ENCODE measurements at places on chromosomes 1 and 21.
A peak's percentile ranks its signal among the peaks of the same experiment; 100 is the strongest.

- DNase-seq, result no peak
Measured at GRCh38 chr1:182350839-182351238, 40.8 kb downstream of the GLUL start.

GRCh38 chr1:8424539-8425116 lies 106.7 kb downstream of the SLC45A1 start:
- peak; percentile 42 for DNase-seq

DNA sequence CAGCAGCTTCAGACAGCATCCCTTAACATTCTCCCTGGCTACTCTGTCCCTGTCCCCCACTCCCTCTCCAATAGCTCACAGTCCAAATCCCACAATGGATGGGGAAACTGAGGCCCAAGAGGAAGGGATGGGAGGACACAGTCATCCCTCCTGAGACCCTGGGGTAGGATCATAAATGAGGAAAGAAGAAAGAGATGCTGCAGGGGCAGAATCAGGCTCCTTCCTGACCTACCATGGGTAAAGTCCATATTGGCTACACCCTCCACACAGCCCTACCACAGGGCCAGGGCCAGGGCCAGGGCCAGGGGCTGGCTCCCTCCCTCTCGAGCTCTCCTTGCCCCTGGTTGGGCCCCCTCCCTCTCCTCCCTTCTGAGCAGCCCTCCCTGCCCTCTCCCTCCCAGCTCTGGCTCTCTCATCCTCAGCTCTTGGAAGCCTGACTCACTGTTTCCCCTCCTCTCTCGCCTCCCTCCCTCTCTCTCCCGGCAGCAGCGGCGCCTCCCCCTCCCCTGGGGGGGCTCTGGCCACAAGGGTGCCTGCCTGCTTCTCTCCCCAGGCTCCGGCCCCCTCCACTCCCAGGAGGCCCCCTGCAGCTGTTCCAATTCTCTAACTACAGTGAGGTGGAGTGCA lies 4.9 kb downstream of the AHDC1 start:
- no peak for DNase-seq

GRCh38 chr1:112267929-112268328 lies 128.1 kb upstream of the CTTNBP2NL start:
- peak; percentile 38 for DNase-seq

- no peak for DNase-seq
Measured at GRCh38 chr1:23122023-23122748, 46.5 kb downstream of the LUZP1 start.

- no peak for DNase-seq
Measured at GRCh38 chr1:236282425-236282716, 613 bp upstream of the ERO1B start.

- DNase-seq, result no peak
Measured at GRCh38 chr1:71269179-71269578, 188.3 kb upstream of the ZRANB2 start.

GRCh38 chr1:47898133-47898845 lies 98.9 kb downstream of the TRABD2B start:
- no peak for DNase-seq

GRCh38 chr1:167016100-167016750 lies 27.1 kb downstream of the MAEL start:
- no peak for DNase-seq

GRCh38 chr1:119308806-119309205 lies 59.8 kb upstream of the HAO2 start:
- DNase-seq, result no peak

DNA sequence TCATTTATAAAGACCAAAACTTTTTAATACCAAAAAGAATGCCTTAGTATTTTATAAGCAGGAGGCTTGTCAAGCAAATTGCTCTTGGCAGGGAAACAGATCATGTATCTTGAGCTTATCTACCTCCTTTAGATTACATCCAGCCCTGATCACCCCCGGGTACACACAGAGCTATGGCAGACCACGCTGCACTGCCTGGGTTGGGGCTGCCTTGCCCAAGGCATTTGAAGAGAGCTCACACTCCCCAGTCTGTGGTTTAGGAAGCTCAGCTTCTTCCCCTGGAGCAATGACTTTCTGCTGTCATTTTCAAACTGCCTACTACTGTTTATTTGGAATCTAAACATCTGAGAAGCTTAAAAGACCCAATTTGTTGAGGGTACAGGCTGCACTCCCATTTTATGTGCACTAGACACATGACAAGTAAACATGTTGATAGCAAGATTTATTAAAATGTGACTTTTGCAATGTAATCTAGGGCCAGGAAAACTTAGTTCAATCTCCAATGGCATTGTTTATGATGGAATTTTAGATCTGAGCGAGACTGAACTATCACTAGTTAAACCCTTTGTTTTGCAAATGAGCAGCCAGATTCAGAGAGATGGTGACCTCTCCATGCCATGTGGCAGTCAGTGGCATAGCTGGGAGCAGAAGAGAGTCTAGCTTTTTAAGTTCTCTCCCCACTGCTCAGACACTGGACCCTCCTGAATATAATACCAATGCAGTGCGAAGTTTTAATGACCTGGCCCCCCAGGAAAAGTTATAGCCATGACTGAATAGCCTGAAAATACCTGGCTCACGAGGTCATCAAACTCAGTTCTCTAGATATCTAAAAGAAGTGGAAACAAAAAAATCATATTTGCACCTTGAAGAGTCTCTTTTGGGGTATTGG lies 214.9 kb downstream of the HLX start:
- DNase-seq, result no peak

- no peak for DNase-seq
Measured at GRCh38 chr21:25563361-25564116, 43.7 kb downstream of the MRPL39 start.

DNA sequence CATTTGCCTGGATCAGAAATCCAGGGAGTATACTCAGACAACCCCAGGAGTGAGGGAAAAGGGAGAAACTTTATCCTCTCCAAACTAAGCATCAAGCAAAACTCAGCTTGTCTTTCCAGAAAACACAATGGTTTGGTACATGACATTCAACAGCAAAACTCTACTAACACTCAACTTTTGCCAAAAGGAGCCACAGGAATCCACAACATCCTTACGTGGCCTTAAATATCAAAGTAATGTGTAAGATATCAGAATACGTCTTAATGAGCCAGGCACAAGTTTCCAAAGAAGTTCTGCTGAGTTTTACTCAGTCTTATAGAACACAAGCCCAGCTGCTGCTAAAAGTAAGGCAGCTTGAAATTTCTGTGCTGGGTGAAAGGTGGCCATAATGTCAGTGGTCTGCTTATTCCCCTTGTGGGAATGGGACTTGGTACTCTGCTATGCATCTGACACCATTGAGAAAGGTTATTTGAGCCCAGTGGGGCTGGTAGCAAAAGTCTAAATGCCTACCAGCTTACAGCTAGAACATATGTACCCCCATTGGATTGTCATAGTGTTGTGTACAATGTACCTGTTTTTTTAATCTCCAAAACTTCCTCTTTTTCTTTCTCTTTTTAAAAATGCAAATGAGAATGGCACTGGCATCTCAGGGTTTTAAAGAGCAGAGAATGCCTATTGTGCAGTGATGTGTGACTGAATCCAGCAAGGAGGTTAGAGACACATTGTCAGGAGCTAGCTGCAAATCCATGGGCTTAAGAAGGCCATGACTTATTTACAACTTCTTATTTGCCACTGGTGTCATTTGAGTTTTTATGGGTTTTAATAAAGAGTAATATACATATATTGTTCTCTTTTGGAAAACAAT lies 62.0 kb upstream of the ST6GALNAC3 start:
- DNase-seq, result no peak

DNA sequence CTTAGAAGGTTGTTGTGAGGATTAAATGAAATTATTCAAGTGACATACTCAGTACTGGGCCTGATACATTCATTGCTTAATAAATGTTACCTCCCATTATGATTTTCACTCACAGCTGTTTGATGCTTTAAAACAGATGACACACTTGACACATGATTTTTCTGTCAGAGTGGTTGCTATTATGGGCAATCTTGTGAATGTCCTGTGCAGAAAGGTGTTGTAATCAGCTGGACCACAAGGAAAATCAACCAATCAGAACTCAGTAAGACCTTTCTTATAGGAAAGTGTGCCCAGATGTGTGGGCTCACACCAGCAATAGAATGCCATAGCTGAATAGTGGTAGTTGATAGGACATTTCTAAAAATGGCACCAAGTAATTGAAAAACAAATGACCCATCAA lies 23.5 kb downstream of the GJA5 start:
- DNase-seq, result no peak

DNA sequence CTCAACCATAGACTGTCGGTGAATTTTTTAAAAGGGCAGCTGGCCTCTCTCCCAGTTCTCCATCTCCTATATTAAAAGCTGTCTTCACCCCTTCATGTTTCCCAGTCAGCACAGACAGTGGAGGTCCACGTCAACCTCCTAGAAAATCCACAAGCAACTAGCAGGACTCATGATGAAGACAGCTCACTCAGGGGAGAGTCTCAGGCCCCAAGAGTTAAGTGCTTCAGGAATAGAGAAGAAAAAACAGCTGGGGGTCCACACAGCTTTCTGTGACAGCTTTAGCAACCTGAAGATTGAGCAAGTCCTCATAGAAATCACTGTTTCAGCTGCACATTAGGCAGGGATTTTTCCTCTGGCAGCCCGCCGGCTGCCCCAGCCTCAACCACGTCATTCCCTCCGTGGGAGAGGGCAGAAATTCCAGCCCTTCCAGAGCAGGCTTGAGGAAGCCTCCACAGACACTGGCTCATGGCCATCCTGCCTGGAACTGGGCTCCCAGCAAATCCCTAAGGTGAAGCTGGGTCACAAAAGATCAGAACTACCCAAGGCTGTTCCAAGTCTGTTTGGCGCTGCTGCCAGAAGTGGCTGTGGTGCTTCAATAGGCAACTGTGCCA lies 15.2 kb downstream of the GPR161 start:
- DNase-seq, result peak; percentile 26

- no peak for DNase-seq
Measured at GRCh38 chr21:37560385-37560784, 193.8 kb downstream of the DYRK1A start.

DNA sequence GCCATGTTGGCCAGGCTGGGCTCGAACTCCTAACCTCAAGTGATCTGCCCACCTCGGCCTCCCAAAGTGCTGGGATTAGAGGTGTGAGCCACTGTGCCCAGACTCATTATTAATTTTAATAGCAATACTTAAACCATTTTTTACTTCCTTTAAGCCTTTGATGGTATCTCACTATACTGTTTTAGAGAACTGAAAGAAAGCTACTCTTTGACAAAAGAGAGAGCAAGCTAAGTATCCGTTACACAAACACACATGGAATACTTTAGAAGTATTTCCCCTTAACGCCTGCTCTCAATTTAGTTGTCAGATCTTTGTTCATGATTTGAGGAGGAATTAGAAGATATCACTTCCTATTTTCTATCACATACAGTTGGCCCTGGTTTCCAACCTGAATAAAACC lies 189.4 kb downstream of the COP1 start:
- no peak for DNase-seq

- DNase-seq, result no peak
Measured at GRCh38 chr1:22688466-22688865, 22.2 kb upstream of the EPHB2 start.

DNA sequence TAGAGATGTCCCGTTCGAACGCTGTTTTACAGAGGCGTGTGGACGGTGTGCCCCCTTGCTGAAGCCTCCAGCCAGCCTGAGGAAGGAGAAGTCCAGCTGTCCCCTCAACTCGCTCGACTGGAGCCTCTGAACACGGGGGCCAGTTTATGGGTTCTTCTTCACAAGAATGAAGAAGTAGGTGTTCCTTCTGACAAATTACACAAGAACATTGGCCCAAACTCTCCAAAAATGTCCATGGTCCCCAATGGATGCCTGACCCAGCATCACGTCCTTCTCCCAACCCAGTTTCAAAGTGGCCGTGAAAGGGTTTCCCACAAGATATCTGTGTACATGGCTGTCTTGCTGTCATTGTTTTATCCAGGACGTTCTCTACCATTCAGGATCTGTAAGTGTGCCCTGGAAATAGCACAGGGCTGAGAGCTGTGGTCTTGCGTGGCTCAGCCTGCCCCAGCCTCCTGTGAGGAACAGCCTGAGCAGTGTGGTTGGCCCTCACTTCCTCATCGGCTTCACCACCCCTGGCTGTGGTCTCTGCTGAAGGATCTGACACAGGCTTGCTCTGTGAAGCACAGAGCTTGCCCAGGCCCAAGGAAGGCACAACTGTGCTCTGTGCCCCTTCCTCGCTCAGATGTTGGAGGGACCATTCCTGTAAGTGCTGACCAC lies 1.0 kb upstream of the S100B start:
- no peak for DNase-seq

DNA sequence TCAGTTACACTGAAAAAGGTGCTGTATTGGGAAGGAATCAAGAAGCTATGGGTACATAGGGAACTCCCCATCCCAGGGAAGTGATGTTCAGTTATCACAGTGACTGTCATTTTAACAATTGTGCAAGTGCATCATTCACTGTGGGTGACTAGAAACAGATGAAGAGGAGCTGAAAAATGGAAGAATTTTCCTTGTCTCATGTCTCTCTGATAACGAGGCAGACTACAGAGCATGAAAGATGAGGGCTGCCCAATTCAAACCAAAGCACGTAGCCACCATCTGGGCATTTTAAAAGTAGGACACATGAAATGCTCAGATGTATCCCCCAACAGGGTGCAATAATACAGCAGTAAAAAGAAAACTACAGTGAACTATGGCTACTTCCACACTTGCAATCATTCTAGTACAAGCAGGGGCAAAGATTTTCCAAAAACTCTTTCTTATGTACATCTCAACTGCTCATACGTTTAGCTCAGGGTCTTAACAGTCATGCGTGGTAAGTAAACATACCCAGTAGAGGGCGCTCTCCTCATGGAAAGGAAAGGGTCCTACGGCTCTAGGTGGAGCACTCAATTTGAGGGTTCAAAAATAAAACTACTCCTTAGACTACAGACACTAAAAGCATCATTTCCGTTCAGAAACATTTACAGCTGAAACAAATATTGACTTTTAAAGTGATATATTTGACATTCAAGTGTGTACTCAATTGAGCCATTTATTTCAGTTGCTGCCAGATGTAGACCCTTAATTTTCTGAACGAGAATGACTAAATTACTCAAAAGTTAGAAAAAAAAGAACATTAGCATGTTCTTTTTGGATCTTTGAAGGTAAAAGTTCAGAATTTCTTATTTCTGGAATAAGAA lies 143.2 kb downstream of the KCTD3 start:
- peak; percentile 4 for DNase-seq

- no peak for DNase-seq
Measured at GRCh38 chr1:159980786-159981185, 26.7 kb upstream of the SLAMF9 start.

DNA sequence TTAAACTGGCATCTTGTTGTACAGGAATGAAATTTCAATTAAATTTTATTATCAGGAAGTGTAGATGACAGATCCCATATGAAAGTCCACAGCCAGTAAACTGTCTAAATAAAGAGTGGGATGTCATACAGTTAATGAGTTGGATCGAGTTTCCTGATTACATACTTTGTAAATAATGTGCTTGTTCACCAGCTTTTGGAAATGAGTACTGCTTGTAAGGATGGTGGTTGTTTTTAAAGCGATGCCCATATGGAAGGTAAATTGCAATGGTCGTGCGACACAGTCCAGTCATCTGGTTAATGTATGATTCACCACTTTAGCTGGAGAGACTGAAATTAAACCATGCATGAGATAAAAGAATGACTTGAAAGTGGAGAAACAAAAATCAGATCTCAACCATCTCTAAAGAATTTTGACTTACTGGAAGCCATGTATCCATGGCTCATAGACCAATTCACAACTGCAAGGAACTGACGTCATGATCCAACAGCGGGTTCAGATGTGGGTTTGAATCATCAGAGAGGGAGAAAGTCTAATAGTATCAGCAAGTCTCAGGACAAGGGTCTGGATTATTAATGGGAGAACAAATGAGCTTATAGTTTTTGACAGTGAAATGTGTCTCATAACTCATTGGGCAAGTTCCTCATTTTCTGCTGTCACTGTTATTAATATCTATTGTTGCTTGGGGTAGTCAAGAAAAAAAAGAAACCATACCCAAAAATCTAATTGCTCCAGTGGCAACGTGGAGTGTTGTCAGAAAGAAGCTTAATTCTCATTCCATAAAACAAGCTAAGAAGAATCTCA lies 49.0 kb downstream of the MAP10 start:
- DNase-seq, result no peak

All from cerebellum (tissue), 4 donors.